ENCODE measurements at places on chromosomes 2 and 18.

- DNase-seq: no peak
Measured at GRCh38 chr2:238069021-238069709, 8.4 kb downstream of the SCLY start.

DNA sequence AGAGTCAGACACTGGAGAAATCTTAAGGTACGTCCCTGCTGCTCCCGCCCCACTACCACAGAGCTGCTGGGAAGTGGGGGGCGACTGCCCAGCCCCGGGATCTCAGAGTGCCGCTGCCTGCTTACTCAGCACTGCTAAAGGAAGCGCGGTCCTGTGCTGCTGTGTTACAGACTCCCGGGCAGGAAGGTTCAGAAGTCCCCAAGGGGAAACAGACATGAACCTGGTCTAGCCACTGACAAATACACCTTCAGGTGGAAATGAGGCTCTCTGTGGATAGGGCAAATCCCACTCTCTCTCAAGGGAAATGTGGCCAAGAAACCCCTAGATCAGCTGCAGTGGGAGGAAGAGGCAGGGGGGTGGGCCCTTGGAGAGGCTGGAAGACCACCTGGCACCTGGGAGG is 13.7 kb downstream of the MTERF4 start:
- no peak for DNase-seq

DNA sequence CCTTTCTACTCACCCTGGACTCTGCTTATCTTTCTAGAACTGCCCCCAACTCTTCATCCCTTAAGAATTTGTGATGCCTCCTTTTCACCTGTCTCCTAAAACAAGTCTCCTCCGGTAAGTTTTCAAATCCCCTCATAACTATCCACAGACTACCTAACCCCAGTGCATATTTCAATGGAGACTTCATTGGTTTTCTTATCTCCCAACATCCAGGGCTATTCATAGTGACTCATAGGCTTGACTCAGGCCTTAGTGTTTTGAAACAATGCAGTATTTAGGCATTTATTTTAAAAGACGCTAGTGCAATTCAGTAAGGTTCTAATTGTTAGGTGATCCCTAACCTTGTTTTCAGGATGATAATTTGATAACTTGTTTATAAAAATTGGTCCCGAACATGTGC is 399.2 kb downstream of the CPS1 start:
- DNase-seq: no peak

DNA sequence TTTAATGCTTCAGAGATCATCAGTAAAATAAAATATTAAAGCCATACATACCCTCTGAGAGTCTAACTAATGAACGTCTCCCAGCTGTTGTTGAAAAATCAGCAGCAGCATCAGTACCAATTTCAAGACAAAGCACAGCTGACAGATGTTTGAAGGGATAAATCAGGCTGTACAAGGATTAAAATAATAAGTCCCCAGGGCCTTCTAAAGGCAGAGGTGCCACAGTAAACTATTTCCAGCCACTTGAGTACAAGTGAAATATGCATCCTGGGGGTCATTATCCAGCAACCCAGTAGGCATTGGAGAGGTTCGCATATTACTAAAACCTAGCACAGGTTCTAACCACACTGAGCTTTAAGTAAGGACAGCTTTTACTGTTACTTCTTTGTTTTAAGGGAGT is 76.9 kb downstream of the NXPH2 start:
- DNase-seq: no peak

DNA sequence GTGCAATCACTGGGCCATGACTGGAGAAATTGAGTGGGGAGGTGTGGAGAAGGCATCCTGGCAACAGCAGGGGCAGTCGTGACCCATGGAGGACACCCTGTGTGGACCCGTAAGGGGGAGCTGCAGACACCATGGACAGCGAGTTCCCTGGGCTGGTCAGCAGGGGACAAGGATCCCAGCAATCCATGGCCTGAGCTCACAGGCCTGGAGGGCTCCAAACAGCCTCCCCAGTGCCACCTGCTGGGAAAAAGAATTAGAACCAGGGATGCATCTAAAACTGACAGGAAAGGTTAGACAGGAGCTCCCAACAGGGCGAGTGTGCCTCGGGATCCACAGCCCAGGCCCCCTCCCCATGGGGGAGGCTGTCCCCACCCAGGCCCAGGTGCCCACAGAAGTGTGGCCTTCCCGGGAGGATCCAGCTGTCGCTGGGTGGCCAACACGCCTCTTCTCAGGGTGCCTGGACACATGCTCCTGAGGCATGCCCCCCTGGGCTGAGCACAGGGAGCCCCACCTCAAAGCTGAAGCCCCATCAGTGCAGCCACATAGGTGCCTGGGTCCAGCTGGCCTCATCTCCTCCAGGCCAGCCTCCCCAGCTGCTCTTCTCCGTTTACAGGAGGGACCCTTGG is 20.5 kb upstream of the KIF1A start:
- DNase-seq: no peak

DNA sequence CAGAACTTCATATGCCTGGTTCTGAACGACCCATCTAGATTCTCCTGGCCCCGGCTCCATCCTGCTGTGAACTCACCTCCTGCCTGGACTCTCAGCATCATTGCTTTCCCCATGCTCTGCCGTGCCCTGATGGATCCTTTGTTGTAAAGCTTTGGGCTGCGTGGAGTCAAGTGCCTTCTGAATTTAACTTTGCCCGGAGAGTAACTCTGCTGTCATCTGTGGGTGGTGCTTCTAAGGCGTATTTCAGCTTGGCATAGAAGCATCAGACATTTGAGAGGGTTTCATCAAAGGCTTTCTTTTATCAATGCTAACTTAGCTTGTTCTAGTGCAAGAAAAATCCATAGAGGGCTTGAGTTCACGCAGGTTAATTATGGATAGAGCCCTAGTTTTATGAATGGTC is 8.1 kb upstream of the GREB1 start:
- no peak for DNase-seq

DNA sequence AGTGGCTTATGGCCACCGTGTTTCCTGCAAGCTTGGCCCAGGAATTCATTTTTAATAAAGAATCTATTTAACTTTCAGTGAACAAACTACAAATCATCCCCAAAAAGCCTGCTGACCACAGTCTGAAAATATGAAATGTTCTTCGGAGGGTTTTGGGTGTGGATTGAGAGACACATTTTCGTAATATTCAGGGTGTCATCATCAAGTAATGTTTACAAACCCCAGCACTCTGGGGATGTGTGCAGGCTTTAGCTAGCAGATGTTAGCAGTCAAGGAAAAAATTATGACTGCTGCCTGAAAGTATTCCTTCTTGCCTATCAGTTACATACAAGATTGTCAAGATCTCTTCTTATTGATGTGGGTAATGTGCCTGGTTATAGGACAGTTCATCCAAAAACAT is 143.9 kb upstream of the FN1 start:
- no peak for DNase-seq

- DNase-seq: no peak
Measured at GRCh38 chr2:226760412-226761194, 39.0 kb downstream of the IRS1 start.

- no peak for DNase-seq
Measured at GRCh38 chr18:25137197-25137472, 214.8 kb downstream of the ZNF521 start.

- no peak for DNase-seq
Measured at GRCh38 chr18:50099725-50100407, 95.1 kb downstream of the MYO5B start.

- DNase-seq: no peak
Measured at GRCh38 chr2:129499747-129500146, 479.7 kb upstream of the RAB6C start.

- peak; percentile 62 for DNase-seq
Measured at GRCh38 chr2:65420712-65421431, 11.5 kb downstream of the SPRED2 start.

- no peak for DNase-seq
Measured at GRCh38 chr2:104434966-104435365, 418.9 kb upstream of the POU3F3 start.

DNA sequence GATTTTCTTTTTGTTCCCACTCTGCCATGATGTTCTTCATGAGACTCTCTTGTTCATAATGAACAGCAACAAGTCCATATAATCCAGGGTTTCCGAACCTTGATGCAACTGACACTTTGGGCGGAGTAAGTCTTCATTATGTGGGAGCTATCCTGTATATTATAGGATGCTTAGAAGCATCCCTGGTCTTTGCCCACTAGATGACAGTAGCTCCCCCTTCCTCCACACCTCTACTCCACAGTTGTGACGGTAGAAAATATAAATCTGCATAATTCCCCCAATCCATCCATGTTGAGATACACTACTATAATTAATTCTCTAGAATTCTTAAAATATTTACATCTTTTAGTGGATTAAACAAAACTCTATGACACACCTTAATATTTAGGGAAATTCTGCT is 482.2 kb upstream of the CELF4 start:
- DNase-seq: no peak

DNA sequence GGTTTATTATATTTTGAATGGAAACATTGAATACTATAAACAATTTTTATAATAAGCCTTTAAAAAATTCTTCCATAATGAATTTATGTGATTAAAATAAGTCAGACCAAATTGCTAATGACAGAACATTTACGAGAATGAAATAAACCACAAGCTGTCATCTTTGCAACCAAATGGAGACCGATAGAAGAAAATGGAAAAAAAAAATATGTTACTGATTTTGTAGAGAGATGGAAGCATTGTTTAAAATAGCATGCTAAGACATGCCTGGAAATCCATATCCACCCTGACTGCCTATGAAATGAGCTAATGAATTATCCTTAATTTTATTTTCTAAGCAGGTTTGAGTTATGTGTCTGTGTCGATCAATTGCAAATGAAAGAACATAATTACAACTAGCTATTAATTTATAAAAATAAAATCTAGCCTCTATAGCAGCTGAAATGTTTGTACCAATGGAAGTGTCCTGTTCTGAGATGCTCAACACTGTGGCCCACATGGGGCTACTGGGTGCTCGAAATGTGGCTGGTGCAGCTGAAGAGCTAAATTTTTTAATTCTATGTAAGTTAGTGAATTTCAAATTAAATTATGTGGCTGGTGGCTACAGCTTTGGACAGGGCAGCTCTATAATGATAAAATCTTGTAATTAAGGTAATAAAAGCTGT is 832.8 kb downstream of the RNF144A start:
- no peak for DNase-seq

- no peak for DNase-seq
Measured at GRCh38 chr2:56227811-56228210, 44.0 kb downstream of the CCDC85A start.

- no peak for DNase-seq
Measured at GRCh38 chr18:49850636-49851035, 37.3 kb upstream of the ACAA2 start.

GRCh38 chr2:15798701-15799431 is 141.5 kb upstream of the MYCN start:
- no peak for DNase-seq

DNA sequence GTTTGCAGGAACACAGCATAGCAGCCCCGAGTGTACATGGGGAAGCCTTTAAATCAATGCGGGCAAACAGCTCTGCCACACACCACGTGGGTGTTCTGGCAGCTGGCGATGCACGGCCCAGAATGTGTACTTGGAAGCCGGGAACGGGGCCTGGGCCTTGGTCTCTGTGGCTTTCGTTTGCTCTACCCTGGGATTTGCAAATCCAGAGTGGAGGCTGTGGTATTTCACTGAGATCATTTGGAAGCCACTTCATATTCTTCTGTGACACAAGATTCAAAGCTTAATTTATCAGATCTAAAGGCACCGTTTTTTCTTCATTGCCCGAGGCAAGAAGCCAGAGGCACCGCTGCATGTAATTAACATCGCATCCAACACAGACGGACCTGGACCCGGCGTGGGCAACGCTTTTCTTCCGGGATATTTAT is 246.3 kb upstream of the MYT1L start:
- DNase-seq: no peak

DNA sequence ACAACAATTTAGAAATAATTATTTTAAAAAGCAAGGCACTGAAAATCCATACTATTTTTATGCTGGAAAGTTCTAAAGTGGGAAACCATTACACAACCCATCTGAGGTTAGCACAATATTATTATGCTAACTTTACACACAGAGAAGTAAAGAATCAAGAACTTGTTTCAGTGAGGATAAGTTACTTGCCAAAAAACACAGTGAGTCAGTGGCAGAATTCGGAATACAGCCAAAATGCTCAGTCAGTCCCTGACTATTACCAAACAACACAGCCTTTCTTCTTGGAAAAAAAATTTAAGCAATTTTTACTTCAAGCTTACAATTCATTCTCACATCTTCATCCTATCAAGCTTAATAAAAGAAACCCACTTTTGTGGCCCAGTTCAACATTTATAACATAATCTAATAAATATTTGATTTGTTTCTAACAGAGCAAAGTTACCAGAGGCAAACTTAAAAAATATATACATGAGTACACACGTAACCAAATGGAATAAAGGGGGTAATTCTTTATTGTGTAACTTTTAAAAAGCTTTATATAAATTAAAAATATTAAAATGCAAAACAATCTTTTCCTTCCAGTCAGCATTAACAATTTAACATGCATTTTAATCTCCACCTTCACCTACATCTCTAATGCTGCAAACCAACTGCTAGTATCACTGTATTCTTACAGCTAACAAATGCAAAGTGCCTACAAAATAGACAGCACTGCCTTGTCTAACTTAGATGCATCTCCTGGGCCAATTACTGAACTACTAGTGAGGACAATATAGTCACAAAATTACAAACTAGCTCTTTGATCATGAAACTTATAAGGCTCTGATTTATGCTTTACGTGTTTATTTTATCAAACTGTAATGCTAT is 55.2 kb downstream of the CCDC88A start:
- no peak for DNase-seq

DNA sequence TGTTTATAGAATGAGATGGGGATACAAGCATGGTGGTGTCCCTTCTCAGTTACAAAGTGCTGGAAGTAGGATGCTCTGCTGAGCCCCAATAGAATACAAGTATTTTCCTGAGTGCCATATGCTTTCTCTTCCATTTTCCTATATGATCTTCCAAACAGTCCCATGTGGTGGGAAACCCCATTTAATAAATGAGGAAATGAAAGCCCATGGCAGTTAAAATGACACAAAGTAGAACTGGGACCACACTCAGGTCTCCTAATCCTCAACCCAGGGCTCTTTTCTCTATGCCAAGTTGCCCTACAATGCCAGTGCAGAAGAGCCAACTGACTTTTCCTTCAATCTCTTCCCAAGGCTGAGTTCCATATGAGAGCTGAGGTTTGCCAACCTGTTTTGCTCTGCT is 210.2 kb upstream of the FBXO11 start:
- no peak for DNase-seq

DNA sequence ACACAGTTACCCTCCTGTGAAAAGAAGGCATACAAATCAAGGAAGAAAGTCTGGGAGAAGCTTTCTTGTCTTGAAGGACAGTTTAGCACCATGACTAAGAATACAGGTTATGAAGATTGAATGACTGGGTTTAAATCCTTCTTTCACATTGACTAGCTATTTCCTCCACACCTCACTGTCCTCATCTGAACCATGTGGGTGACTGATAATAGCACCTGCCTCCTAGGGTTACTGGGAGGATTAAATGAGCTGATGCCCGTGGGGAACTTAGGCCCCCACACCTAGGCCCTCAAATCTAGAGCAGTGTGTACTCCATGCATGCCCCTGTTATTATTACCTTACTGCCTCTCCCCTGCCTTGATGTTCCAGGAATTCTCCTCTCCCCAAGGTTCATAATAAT is 202.9 kb downstream of the FBXO15 start:
- DNase-seq: no peak

- no peak for DNase-seq
Measured at GRCh38 chr2:30306522-30306921, 75.2 kb downstream of the LBH start.
